ENCODE measurements at places on chromosomes 12 and 14.

DNA sequence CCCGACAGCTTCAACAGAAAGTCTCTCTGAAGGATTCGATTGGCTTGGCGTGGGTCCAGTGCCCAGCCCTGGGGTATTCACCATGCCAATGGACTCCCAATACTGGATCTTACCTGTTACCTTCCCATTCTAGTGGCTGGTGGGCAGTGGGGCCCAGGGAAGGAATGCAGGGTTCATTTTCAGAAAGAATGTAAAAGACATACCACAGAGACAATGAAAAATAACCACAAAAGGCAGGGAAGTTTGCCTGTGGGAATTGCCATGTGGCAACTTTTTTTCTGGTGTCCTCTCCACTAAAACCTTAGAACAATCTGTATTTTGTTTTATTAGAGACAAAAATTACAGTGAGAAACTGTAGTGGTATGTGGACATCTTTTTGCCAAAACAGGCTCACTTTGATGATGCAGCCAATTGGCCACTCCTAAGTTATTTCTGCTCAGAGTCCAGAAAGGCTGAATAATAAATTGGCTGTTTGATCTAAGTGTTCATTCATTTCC is 55.2 kb downstream of the PTGER2 start:
- no peak for DNase-seq

DNA sequence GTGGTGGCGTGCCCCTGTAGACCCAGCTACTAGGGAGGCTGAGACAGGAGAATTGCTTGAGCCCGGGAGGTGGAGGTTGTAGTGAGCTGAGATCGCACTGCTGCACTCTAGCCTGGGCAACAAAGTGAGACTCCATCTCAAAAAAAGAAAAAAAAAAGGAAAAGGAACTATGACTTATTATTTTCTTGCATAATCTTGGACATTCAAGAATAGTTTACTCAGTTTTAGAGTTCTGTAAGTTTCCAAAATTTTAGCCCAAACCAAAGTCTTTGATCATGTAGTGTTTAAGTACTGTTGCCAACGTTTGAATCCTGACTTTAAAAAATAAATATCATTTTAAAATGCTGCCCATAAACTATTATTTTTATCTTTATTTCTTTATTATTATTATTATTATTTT is 6.2 kb downstream of the PSMA6 start:
- DNase-seq, result no peak

- DNase-seq, result peak; percentile 71
Measured at GRCh38 chr12:1791104-1791841, 29.1 kb upstream of the LRTM2 start.

DNA sequence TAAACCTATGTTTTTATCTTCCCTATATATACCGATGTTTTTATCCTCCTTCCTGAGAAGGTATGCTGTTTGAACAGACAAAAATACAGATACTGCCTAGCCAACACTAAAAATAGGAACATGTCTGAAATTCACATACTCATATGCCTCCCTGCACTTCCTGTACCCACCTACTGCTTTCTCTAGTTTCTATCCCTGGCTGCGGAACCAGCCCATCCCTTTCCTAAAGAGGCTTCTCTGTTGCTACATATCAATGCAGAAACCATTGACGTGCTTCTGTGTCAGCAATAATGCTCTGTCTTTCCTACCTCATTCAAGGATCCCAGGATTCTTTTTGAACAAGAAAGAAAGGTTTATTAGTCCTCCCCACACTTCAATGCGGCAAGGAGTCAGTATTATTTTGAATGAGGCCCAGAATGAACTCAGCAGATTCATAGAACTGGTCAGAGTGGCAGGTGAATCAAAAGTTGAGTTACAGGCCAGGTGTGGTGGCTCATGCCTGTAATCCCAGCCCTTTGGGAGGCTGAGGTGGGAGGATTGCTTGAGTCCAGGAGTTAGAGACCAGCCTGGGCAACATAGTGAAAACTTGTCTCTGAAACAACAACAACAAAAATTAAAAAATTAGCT is 67.8 kb upstream of the NAP1L1 start:
- DNase-seq, result no peak

DNA sequence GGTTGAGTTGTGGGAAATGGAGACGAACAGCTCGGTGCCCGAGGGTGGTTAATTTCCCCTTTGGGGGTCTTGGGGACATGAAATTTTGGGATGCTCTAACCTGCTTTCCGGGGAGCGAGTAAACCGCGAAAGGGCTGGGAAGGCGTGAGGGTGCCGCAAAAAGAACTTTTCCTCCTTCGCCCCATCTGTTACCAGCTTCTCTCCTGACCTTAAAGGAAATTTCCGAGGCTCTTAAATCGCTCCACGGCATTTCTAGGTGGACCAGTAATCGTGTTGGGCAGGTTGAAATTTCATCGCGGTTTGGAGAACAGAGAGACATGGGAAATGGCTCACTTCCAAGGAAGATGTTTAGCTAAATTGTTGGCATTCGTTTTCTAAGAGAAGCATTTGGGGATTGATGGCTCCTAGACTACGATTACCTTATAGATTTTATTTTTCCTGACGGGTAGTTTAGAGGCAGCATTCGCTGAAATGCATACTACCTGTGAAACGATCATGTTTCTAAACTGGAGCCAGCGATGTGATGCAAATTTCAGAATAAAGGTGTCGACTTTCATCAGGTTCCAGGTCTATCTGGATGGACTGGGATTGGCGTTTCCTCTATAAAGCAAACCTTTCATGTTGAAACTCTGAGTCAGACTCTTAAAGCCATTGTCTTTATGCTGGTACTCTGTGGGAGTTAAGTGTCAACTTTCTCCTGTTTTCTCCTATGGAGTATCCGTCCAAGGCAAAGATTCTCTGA is 414.5 kb downstream of the PCNX1 start:
- DNase-seq, result no peak

DNA sequence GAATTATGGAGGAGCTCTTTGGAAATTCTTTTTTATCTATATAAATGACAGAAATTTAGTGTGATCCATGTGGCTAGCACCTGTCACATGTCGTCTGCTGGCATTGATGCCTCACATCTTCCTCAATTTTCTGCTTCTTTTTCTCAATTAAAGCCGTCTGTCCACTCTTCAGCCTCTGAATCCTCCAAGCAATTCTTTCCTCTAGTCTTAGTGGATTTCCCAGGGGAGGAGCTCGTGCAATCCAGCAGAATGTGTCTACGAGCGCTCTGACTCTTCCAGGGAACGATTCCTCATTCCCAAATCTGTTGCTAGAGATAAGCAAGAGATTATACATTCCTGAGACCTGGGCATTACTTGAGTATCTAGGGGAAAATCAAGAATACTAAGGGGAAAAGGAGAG is 176.6 kb downstream of the EMP1 start:
- DNase-seq, result no peak

- no peak for DNase-seq
Measured at GRCh38 chr14:102930753-102931579, 8.5 kb downstream of the AMN start.

Data from ovary (tissue), 10 donors.